Activated CD8-positive, alpha-beta T cell treated with anti-CD3 and anti-CD28 coated beads, Interleukin-2, amount 10 ng/mL, durations not matched to agents 7 days and 5 days (primary cell): ENCODE measurements at places on chromosomes 5 and 9.

DNA sequence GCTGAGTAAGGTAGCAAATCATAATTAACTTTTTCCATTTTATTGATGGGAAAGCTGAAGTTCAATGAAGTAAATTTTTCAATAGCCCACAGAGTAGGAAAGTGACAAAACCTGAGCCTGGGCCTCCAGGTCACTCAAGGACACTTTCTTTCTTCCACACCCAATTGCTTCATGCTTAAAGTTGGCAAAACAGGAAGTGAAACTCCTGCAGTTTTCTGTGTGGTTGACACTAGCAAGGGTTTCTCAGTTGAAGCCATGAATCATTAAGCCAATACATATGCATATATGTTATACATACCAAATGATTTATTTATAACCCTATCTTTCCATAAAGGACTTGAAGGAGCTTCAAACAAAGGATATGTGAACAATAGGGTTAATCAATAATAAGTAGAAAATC is 13.9 kb downstream of the TLR4 start:
- no peak overlapping the region for H3K27ac ChIP-seq
- H3K36me3 ChIP-seq, result peaks cover 6% of the 10 kb centered on the region
- no peak overlapping the region for H3K4me3 ChIP-seq
- H3K27me3 ChIP-seq, result peaks cover 19% of the 10 kb centered on the region

GRCh38 chr5:16690243-16690852 is 73.6 kb upstream of the RETREG1 start:
- H3K4me3 ChIP-seq, result no peak overlapping the region
- no peaks in the 10 kb centered on the region for H3K4me1 ChIP-seq
- DNase-seq, result peak; percentile 49
- H3K36me3 ChIP-seq, result no peaks in the 10 kb centered on the region
- H3K27ac ChIP-seq, result no peak overlapping the region

GRCh38 chr9:123756484-123757106 is 173.3 kb downstream of the DENND1A start:
- H3K4me3 ChIP-seq, result no peak overlapping the region
- H3K27me3 ChIP-seq, result no peaks in the 10 kb centered on the region
- H3K36me3 ChIP-seq, result peaks cover 3% of the 10 kb centered on the region

DNA sequence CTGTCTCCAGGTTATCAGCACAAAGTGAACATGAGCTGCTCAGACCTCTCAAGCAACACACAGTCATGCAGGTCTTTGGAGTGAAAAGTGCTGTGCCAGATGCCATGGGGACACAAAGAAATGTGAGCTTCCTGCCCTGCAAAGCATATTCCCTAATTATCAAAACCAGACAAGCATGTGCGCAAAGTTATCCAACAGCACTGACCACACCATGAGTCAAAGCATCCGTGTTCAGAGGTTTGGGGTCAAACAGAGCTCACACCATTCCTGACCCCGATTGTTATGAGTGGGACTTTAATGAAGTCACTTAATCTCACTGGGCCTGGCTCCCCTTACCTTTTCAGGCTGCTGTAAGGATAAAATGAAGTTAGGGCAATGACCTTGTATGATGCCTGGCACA is 138.5 kb downstream of the SLIT3 start:
- no peak overlapping the region for H3K27ac ChIP-seq
- H3K4me3 ChIP-seq, result no peak overlapping the region
- DNase-seq, result no peak
- no peaks in the 10 kb centered on the region for H3K36me3 ChIP-seq

DNA sequence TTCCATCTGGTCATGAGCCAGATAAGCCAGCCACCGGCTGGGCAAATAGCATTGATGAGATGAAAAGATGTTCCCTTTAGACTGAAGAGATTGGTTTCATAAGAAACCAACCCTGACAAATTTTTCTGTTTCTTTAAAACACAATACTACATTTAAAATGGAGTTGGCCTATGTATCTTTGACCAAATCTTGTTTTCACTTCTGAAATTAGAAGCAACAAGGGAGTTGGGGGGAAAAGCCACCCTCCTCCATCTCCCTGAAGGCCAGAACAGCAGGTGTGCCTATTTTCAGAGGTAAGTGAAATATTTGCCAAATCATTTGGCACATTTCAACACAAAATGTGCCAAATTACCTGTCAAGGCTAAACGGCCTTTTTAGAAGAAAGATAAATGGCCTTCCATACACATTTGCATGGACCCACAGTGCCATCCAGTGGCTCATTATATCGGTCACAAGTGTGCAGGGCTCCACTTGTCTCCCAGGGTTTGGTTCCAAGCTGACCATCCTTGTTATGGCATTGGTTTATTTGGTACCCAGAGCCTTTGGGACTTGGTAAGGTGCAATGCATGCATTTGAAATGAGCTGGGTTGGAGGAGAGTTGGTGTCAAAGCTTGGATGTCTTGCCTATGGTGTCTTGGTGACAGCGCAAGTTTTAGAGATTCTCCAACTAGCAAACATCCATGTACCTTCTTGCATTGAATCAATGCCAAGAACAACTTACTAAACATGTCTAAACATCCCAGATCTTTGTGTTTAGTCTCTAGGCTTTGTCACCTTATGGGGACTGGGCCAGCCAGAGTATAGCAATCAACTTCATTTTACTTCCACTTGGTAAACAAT is 372.0 kb upstream of the KIF2A start:
- H3K27me3 ChIP-seq, result no peaks in the 10 kb centered on the region
- no peaks in the 10 kb centered on the region for H3K4me1 ChIP-seq
- no peak overlapping the region for H3K27ac ChIP-seq
- no peaks in the 10 kb centered on the region for H3K36me3 ChIP-seq
- H3K4me3 ChIP-seq, result no peak overlapping the region

DNA sequence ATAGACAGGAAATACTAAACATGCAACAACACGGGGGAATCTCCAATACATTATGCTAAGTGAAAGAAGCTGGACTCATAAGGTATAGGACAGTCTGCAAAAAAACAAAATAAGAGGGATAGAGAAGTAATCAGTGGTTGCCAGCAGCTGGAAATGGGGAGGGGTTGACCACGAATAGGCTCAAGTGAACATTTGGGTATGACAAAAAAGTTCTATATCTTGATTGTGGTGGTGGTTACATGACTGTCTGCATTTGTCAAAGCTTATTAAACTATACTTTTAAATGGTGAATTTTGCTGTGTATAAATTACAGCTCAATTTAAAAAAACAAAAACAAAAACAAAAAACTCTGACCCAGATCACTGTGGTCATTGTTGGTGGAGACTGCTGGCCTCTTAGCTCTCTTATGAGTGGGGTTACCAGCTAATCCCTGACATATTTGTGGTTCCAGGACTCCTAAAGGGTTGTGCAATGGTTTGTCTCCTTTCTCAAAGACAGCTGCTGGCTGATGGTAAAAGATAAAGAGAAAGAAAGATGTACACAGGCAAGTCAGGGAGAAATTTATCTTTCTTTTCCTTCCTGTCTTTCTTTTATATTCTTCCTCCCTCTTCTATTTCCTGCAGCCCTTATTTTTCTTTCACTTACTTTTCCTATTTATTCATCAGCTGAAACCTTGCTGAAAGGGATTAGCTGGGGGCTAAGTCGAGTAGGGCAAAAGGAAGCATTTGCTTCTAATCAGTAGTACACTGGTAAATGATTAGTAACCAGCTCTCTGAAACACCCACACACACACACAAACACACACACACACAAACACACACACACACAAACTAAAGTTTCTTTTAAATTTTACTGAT is 42.6 kb upstream of the APC start:
- peaks cover 28% of the 10 kb centered on the region for H3K27me3 ChIP-seq
- no peak for DNase-seq
- no peaks in the 10 kb centered on the region for H3K4me1 ChIP-seq
- H3K27ac ChIP-seq, result no peak overlapping the region
- H3K36me3 ChIP-seq, result no peaks in the 10 kb centered on the region

DNA sequence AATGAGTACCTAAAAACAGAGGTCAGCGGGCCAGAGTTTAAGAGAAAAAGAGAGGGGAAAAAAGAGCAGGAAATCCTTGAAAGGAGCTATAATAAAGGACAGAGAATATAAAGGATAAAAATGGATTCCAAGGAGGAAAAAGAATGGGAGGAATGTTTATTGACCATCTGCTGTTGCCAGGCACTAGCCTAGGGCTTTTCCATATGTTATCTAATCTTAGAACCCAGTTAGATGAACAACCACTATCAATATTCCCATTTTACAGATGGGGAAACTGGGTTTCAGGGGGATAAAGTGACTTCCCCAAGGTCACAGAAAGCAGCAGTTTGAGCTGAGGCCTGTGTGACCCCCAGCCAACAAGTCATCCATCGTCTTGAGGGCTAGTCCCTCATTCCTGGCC is 232.5 kb downstream of the NR3C1 start:
- H3K4me3 ChIP-seq, result no peak overlapping the region
- no peaks in the 10 kb centered on the region for H3K4me1 ChIP-seq
- no peak overlapping the region for H3K27ac ChIP-seq
- H3K27me3 ChIP-seq, result no peaks in the 10 kb centered on the region
- DNase-seq, result no peak
- H3K36me3 ChIP-seq, result no peaks in the 10 kb centered on the region

- H3K4me3 ChIP-seq, result no peak overlapping the region
- DNase-seq, result no peak
- no peaks in the 10 kb centered on the region for H3K27me3 ChIP-seq
- H3K36me3 ChIP-seq, result no peaks in the 10 kb centered on the region
- H3K4me1 ChIP-seq, result no peaks in the 10 kb centered on the region
- H3K27ac ChIP-seq, result no peak overlapping the region
Measured at GRCh38 chr5:113142186-113142585, 165.6 kb downstream of the DCP2 start.

DNA sequence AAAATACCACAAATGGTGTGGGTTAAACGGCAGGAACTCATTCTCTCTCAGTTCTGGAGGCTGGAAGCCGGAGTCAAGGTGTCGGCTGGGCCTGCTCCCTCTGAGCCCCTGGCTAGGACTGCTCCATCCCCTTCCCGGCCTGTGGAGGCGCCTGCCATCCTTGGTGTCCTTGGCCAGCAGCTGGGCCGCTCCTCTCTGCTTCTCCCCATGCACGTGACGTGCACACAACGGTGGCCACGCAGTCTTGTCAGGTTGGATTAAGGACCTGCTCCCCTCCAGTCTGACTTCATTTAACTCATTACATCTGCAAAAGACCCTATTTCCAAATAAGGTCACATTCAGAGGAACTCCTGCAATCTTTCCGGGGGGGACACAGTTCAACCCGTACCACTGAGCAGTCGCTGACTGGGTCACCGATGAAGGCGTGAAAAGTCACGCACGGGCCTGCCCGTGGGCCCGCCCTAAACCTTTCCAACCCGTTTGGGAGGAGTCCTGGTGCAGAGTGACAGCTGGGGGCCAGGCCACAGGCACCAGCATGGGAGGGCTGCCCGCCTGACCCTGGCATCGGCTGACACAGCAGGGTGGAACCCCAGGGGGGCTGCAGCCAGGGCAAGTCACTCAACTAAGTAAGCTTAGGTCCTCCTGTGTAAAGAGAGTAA is 135.2 kb downstream of the COL23A1 start:
- no peak overlapping the region for H3K27ac ChIP-seq
- H3K4me1 ChIP-seq, result no peaks in the 10 kb centered on the region
- DNase-seq, result no peak
- H3K4me3 ChIP-seq, result no peak overlapping the region
- no peaks in the 10 kb centered on the region for H3K36me3 ChIP-seq

DNA sequence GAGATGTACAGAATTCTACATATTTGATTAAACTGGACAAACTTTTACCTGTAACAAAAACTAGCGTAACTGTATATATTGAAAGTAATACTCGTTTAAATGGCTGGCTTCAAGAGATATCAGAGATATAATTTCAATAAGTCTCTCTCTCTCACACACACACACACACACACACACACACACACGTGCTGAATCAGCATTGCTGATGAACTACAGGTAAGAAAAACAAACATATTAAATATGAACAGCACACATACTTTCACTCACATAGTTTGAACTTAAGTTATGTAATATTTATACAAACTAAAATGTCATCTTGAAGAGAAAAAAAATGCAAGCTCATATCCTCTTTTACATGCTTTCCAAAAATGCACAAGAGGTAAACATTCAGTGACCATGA is 145.4 kb downstream of the BNC2 start:
- peaks cover 37% of the 10 kb centered on the region for H3K27me3 ChIP-seq
- DNase-seq, result no peak
- no peak overlapping the region for H3K4me3 ChIP-seq
- no peaks in the 10 kb centered on the region for H3K36me3 ChIP-seq
- no peak overlapping the region for H3K27ac ChIP-seq
- peaks cover 3% of the 10 kb centered on the region for H3K4me1 ChIP-seq

- no peak overlapping the region for H3K27ac ChIP-seq
- DNase-seq, result no peak
- H3K4me1 ChIP-seq, result peaks cover 2% of the 10 kb centered on the region
- H3K36me3 ChIP-seq, result no peaks in the 10 kb centered on the region
- no peak overlapping the region for H3K4me3 ChIP-seq
Measured at GRCh38 chr5:73437777-73438644, 10.6 kb downstream of the FOXD1 start.

GRCh38 chr9:120412425-120412951 is 167.5 kb downstream of the CDK5RAP2 start:
- no peak for DNase-seq
- H3K27me3 ChIP-seq, result no peaks in the 10 kb centered on the region
- H3K36me3 ChIP-seq, result peaks cover 41% of the 10 kb centered on the region
- no peaks in the 10 kb centered on the region for H3K4me1 ChIP-seq
- no peak overlapping the region for H3K4me3 ChIP-seq
- no peak overlapping the region for H3K27ac ChIP-seq

DNA sequence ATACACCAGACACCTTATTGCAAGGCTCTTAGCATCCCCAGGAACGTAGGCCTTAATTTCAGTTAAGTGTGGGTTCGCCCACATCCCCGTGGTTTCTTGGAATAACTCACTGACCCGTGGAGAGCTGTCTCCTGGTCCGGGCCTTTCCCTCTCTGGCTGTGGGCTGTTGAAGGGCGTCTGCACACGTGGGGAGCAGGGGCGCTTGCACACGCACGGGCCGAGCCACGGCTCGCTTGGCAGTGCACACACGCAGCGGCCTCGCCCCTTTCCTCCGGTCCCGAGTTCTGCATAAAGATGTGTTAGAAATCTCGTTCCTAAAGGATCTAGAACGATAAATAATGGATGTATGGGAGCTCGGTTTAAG is 141.9 kb downstream of the PBX3 start:
- H3K4me1 ChIP-seq, result peaks cover 10% of the 10 kb centered on the region
- DNase-seq, result no peak
- H3K27ac ChIP-seq, result no peak overlapping the region
- H3K27me3 ChIP-seq, result peaks cover 41% of the 10 kb centered on the region
